ENCODE measurements at places on chromosomes 6 and 20. TPM values are rescaled to one million over a fixed set of nuclear protein-coding genes. Genes with fewer than 3 reads are reported as not detected.
A peak's percentile ranks its signal among the peaks of the same experiment; 100 is the strongest.

- DNase-seq = no peak
Measured at GRCh38 chr20:36825385-36826104, 50.4 kb upstream of the TLDC2 start.

- no peak for DNase-seq
Measured at GRCh38 chr20:6007094-6007528, 46.7 kb downstream of the LRRN4 start.

- DNase-seq = no peak
Measured at GRCh38 chr6:131877999-131878789, 70.4 kb downstream of the ENPP1 start.

DNA sequence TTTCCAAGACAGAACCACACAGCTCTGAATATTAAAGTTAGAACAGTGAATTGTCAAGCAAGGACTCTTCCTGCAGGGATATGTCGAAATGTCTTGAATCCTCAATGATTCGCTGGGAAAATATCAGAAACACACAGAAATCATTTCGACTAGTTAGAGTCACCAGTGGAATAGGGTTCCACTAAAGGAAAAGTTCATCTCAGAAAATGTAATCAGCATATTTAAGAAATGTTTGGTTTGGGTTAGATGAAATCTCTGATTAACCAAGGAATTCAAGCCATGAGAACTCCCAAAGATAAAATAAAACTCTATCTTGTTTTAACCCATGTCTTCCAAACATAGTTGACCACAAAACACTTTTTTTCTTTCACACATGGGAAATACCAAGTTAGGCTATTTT is 621.0 kb upstream of the NRSN1 start:
- no peak for DNase-seq

DNA sequence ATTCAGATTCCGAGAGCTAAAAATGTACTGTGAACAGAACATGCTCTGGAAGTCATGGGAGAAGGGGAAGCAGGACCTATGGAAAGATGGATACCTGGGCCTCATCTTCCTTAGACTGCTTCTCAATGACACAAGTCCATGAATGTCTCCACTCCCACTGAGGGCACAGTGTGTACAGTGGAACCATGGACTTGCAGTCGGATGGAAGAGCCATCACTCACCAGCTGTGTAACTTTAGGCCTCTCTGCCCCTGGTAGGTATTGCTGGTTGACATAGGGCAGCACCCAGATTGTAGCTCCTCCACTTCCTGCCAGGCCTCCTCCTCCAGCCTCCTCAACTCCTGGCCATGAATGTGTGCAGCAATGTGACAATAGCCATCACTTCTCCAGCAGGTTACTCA is 52.5 kb downstream of the MAFB start:
- no peak for DNase-seq

GRCh38 chr6:36598326-36598725 is 4.2 kb downstream of the SRSF3 start:
- DNase-seq = no peak

GRCh38 chr6:2914318-2914660 is 11.2 kb upstream of the SERPINB9 start:
- DNase-seq = no peak

DNA sequence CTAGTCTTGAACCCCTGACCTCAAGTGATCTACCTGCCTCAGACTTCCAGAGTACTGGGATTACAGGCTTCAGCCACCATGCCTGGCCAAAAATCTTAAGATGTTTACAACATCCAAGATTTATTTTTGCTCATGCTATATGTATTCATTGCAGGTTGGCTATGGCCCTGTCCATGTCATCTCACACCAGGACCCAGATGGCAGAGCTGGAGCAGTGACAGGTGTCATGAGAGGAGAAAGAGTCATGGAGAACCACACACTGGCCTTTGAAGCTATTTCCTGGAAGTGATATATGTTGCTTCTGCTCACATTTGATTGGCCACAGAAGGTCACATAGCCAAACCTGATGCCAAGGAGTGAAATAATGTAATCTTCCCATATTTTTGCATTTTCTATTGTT is 13.8 kb upstream of the DDR1 start:
- DNase-seq = no peak

DNA sequence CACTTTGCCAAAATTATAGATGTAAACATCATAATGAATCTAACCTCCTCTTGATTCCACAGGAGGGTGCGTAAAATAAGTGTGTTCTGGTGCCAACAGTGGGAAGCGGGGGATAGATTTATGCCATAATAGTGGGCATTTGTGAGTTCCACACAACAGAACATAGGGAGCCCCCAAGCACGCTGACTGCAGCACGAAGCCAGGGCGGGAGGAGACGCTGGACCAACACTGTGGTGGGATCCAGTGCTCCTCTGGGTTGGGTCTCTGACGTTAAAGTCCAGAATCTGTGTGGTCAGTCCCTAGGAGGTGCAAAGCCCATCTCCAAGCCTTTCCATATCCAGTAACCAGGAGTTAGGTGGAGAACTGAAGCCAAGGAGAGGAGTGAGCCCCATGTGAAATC is 1.8 kb upstream of the TTLL2 start:
- no peak for DNase-seq

DNA sequence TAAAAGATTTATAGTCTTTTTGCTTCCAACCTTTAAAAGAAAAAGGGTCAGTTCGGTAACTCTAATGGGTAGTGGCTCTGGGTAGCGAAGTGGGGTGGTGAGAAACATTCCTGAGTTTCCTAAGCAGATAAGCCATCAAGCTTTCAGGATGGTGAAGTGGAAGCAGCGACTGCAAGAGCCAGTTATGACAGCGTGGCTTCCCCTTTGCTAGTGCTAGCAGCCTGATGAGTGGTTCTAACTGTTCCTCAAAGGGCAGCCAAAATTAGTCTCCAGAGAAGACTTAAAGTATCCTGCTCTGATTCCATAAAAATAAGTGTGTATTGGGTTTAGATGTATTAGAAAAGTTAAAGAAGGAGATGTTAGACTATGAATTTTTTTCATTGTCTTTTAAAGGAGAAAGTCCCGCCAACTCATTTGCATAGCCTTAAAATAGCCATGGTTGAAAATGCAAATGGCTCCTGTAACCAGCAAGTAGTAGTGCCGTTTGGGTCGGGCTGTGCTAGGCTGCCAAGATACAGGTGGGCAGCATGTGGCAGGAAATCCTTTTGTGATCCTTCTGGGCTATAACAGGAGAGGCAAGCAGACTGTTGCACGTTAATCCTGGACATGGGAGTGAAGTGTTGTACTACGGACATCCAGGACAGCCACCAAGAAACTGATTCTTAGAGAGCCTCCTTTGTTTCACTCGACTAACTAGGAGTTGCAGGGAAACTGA is 18.0 kb downstream of the ELOVL2 start:
- DNase-seq = no peak

DNA sequence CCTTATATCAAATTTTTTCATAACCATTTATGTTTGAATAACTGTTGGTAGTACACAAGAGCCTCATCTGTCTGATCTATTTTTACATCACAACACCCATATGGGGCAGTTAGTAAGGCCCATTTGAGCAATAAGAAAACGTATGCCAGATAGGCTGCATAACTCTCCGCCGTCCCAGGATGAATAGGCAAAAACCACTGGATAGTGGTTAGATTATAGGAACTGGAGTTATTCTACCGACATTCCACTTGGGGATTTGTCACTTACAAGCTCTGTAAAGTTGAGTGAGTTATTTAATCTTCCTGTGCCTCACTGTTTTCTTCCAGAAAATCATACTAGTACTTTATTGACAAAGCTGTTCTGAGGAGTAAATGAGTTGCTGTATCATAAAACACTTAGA is 881.9 kb downstream of the QKI start:
- DNase-seq = no peak

GRCh38 chr6:25297039-25297441 is 17.9 kb downstream of the CARMIL1 start:
- no peak for DNase-seq

DNA sequence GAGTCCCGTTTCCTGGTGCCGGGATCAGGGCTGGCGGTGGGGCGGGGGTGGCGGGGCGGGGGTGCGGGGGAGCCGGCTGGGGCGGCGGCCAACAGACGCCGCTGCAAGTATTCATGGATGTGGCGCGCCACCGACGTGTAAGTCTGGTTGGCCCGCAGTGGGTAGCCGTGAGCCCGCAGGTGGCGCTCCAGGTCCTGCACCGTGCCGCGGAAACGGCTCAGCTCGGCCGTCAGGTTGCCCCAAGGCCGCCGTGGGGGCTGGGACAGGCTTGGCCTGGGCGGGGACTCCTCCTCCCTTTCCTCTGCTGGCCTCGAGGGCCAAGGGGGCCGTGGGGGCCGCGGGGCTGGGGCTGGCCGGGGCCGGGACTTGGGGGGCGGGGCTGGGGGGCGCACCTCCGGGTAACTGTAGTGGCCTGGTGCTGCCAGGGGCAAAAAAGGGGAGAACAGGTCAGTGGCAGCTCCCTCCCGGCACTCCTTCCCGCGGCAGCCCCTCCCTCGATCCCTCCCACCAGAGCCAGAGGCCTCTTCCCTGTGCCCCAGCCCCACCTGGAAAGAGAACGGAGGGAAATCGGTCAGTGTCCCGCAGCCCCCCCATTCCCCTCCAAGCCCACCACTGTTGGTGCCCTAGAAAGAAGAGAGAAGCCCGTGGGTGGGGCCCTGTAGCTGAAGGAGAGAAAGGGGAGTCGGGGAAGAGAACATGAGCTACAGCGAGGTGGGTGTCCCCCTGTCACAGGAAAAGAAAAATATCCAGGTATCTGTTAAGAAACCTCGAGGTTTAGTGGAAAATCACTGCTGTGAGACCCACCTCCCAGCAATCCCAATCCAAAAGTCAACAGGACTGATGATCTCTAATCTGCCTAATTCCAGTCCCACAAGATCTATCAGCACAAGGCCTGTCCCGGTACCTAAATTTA is 21.3 kb downstream of the TNXB start:
- peak; percentile 82 for DNase-seq

DNA sequence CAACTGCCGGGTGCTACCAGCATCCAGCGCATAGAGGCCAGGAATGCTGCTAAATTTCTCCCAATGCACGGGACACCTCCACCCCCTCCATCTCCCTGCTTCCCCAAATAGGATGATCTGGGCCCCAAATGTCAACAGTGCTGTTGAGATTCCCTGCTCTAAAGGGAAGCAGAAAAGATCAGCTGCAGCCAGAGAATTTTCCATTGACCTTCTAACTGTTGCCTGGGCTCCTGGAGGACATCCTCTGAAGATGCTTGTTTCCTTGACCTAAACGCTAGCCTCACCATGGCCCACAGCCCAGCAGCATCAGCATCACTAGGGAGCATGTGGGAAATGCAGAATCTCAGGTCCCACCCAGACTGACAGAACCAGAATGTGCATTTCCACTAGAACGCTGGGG is 161.3 kb downstream of the GMPR start:
- DNase-seq = no peak

GRCh38 chr6:68559716-68560115 is 75.4 kb upstream of the ADGRB3 start:
- DNase-seq = no peak

DNA sequence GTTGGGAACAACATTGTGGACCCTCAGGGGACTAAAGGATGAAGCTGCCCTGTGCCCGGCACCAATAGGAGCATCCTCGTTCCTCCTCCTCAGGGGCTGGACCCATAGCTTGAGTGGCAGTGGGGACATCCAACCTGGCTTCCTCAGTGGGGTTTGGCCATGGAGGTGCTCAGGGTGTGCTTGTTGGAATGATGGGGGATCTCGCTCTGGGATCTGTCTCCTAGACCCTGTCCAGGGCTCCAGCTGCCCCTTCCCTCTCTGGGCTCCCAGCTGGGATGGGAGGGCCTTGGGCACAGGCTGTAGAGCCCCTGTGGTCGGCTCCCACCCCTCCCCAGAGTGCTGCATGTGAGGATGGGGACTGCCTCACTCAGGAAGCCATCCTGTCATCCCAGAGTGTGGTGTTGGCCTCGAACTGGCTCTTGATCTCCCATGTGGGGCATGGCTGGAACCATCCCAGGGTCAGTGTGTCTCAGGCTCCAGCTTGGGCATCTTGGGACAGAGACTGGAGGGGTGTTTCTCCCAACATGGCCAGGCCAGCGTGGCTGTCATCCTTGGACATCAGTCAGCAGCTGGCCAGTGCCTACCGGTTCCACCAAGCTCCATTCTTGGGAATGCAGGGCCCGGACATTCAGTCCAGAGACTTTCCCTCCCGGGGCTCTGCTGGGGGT is 9.5 kb upstream of the MYT1 start:
- no peak for DNase-seq

- DNase-seq = no peak
Measured at GRCh38 chr6:108958900-108959770, 110.9 kb downstream of the ARMC2 start.

- DNase-seq = no peak
Measured at GRCh38 chr6:158023597-158023939, 41.9 kb downstream of the SYNJ2 start.

DNA sequence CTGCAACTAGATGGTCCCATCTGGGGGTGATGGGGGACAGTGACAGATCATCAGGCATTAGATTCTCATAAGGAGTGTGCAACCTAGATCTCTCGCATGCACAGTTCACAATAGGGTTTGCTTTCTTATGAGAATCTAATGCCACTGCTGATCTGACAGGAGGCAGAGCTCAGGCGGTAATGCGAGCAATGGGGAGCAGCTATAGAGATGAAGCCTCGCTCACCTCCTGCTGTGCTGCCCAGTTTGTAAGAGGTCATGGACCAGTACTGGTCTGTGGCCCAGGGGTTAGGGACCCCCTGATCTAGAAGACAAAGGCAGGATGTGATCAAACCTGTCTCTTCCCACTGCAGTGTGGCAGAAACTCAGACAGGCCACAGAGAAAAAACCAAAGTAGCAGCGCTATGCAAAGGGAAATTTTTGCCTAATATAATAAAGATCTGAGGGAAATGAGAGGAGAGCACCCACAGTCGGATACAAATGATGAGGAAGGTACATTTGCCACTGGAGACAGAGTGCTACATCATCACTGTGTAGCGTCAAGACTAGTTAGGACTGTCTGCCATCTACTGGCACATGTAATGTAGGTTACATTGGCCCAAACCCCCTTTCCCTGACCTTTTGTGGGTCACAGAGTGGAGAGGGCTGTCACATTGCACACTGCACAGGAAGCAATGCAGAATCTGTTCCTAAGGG is 4.1 kb upstream of the LY86 start:
- no peak for DNase-seq

PROKR2 gene
- total RNA-seq = not detected

CLPSL2 gene
- not detected for total RNA-seq

ENPP5 gene
- total RNA-seq = not detected

SRSF12 gene
- total RNA-seq = under 0.01 TPM

CFAP61 gene
- total RNA-seq = not detected

KHDC1L gene
- not detected for total RNA-seq

TREML1 gene
- not detected for total RNA-seq

SLC17A2 gene
- total RNA-seq = not detected

GMNN gene
- 7.9 TPM for total RNA-seq

ANGPT4 gene
- total RNA-seq = not detected

Data from lung microvascular endothelial cell (primary cell).